ENCODE measurements at places on chromosomes 12 and 14.

- no peak for DNase-seq
These were observed 15.1 kb downstream of the CHD8 start for GRCh38 chr14:21440859-21441258.

GRCh38 chr14:71885301-71885700 is 46.9 kb upstream of the RGS6 start:
- DNase-seq: no peak

- DNase-seq: peak; percentile 30
These were observed 663 bp downstream of the NCKAP5L start for GRCh38 chr12:49827401-49828099.

DNA sequence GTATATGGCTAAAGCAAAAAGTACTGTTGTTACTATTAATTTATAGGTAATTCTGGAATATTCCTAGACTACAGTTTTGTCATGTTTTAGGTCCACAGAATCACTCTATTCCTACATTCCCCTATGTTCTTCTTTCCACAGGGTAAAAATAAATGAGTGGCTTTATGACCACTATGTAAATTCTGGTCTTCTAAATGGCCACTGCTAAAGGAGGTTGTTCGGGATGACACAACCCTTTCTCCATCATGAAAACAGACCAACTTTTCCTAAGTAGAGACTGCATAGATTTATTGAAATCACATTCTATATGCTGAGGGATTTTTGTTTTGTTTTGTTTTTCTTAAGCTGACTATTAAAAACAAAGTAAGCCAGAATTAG is 88.0 kb downstream of the SYT1 start:
- no peak for DNase-seq

DNA sequence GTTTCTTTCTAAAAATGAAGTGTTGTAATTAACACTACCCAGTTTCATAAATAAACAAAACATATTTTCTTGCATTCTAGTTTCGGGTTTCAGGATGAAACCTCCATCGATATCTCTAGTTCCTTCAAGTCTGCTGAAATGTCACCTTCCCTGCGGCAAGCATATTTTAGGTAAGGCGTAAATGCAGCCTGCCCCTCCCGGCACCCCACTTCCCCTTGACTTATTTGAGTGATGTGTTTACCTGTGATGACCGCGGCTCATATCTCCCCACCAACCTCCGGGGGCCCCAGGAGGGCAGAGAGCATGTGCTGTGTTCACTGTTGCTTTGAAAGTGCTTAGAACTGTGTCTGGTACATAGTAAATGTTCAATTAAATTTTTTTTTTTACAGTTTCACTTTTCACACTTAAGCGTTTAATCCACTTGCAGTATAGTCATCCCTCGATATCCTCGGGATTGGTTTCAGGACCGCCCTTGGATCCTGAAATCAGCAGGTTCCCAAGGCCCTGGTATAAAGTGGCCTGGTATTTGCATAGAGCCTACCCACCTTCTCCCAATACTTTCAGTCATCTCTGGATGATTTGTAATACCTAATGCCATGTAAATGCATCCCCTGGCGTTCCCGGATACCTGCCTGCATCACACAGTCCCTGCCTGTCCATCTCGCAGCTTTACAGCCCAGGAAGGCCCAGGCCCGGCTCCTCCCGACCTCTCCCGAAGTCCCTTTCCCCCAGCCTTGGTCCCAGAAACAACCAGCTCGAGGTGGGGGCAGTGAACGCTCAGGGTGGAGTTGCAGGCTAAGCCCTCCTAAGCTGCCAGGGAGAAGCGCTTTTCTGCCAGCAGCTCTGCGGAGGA is 40.2 kb upstream of the FBRSL1 start:
- DNase-seq: no peak

DNA sequence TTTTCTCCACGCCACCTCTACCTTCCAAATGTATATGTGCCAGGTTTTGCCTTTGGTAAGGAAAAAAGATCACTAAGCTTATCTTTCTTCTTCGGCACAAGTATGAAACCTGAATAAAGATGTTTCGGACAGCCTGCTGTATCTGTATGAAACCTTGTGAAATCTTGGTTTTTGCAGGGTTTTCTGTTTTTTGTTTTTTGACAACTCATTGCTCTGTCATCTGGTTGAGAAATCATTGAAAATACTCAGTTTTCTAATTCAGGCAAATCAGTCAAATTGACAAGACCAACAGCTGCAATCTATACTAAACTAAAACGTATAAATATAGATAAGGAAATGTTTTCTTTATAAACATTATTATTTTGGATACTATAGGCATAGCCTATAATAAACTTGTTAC is 63.1 kb upstream of the FGD4 start:
- no peak for DNase-seq

DNA sequence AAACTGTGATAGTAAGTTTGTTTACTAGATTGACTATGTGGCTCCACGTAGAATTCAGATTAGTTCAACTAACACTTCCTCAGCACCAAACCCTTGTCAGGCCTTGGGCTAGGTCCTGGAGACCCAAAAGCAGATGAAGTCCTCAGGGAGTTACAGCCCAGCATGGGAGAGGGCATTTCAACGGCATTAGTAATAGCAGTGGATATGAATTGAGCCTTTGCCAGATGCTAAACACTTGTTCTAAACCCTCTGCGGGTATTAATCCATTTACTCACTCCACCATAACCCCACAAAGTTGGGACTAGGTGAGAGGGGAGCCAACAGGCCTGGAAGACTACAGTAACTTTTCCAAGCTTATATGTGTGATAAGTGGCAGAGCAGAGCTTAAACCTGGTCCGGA is 714.6 kb downstream of the DIO2 start:
- no peak for DNase-seq

DNA sequence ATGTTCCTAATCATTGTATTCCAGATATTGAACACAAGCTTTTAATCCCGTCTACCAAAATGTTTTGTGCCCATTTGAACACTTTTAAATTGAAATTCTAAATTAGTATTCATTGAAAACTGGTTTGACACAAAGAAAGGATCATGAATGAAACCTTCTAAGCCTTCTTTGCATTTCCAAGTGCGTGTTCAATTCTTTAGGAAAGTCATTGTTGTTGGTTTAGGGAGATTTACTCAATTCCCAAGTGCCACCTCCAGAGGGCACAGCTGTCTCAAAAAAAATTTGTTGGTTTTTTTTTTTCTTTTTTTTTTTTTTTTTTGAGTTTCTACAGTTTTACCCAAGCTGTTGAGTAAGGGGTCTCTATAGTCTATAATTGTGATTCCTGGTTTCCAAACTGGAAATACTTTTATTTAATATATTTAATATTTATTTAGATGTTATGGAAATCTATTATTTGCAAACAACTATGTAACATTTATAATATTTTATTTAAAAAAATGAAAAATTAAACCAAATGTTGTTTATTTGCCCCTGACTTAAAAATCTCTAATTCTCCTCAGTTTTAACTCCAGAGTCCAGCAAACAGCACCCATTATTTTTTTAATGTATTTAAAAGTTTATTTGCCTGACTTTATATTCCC is 79.9 kb downstream of the NEDD1 start:
- DNase-seq: no peak

DNA sequence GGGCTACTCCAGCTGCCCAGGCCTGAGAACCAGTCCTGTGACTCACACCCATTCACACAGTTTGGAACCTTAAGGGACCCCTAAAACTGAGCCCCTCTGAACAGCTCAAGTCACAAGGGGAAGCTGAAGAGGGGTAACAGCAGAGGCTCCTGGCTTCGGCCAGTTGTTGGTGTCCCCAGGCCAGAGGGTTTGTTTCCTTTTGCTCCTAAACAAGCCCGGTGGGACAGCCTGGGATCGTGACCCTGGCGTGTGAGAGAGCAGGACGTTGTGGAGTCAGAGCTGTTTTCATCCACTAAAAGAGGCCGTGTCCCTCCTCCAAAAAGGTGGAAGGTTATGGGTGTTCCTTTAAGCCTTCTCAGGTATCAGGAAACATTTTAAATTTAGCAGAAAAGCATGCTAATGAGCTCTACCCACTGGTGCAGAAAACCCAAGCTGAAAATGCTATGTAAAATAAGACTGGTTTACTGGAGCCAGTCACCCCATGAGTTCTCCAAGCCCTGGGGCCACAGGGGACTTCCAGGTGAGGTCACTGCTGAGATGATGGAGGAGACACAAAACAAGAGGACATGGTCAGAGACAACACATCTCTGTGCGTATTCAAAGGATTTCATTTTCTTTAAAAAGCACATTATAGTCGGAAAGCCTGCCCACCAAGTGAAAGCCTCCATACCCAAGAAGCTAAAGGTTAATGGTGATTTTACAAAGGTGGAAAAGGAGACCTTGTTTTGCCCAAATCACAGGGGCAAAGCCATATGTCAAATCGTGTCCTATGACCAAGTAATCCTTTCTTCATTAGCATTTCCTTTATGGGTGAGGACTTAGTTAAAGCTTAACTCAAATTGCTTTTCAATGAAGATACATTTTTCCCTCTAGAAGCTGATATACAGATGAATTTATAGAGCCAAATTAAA is 14.1 kb downstream of the PRKAB1 start:
- no peak for DNase-seq

- no peak for DNase-seq
These were observed 4.9 kb upstream of the HOXC12 start for GRCh38 chr12:53949631-53950436.

- DNase-seq: no peak
These were observed 89.6 kb upstream of the PTPRR start for GRCh38 chr12:71010143-71010479.

- DNase-seq: no peak
These were observed 591 bp upstream of the IRF9 start for GRCh38 chr14:24160499-24160849.

DNA sequence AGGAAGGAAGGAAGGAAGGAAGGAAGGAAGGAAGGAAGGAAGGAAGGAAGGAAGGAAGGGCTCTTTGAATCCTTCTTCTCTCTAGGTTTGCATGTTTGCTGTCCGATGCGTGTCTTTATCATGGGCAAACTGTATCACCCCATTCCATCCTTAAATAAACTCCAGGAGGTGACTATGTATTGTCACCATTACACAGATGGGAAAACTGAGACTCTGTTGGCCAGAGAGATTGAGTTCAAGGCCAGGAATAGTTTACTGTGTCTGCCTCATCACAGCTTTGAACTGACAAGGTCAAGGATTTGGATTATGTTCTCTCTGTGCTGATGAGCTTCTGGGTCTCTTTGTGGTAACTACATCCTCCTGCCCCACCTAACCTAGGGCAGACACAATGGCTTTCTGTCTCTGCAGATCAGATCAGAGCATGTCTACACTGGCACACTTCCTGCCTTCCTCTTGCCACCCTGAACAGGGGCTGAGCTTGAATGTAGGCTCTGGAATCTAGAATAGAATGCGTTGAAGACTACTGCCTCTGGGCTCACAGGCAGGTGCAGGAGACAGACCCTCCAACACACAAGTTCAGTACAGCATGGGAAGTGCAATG is 78.9 kb upstream of the MAP1LC3B2 start:
- no peak for DNase-seq

GRCh38 chr14:76956316-76957090 is 72.0 kb downstream of the IRF2BPL start:
- peak; percentile 87 for DNase-seq

DNA sequence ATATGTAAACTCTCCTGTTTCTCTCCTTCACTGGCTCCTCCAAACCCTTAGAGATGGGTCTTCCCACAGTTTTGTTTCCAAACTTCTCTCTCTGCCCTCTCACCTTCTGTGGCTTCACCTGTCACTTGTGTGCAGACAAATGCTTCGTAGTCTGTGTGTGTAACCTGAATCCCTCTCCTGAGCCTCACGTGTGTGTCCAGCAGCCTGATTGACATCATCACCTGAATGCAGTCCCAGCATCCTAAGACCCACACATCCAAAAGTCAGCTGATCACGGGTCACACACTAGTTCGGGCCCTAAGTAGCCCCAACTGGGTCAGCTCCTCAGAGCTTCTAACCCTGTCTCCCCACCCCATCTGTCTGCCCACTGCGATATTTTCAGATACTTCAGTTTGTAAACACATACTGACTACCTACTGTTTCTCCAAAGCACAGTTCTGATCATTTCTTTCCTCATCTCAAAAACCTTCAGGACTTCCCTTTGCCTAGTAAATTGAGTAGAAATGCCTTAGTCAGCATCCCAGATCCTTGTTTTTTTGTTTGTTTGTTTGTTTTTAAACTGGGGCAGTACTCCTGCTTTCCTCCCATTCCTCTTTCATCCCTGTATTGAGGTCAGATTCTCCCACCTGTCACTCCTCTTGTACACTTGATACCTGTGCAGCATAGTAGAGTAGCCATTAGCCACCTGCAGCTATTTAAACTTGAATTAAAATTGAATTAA is 23.7 kb downstream of the FNTB start:
- no peak for DNase-seq

DNA sequence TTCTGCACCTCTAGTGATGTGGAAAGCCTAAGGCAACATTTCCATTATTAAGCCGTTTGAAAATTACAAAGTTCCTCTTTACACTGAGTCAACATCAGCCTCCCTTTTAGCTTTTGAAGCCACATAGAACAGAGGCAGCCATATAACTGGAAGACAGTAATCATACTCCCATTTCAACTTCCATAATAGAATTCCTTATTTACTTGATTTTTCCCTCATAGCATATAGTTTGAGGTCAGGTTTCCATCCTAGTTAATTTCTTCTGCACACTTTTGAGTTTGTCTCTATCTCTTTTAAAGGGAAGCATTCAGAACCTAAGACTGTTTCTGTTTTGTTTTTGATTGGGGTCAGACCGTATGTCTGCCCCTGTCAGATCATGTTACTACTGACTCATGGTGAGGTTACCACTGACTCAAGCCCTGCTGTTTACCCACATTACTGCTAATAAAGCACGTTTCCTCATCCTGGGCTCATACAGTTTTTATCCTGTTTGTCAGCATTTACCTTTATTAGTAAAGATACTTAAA is 161.0 kb downstream of the SLC38A4 start:
- DNase-seq: no peak

GRCh38 chr14:96588410-96589257 is 86.5 kb downstream of the PAPOLA start:
- DNase-seq: no peak

DNA sequence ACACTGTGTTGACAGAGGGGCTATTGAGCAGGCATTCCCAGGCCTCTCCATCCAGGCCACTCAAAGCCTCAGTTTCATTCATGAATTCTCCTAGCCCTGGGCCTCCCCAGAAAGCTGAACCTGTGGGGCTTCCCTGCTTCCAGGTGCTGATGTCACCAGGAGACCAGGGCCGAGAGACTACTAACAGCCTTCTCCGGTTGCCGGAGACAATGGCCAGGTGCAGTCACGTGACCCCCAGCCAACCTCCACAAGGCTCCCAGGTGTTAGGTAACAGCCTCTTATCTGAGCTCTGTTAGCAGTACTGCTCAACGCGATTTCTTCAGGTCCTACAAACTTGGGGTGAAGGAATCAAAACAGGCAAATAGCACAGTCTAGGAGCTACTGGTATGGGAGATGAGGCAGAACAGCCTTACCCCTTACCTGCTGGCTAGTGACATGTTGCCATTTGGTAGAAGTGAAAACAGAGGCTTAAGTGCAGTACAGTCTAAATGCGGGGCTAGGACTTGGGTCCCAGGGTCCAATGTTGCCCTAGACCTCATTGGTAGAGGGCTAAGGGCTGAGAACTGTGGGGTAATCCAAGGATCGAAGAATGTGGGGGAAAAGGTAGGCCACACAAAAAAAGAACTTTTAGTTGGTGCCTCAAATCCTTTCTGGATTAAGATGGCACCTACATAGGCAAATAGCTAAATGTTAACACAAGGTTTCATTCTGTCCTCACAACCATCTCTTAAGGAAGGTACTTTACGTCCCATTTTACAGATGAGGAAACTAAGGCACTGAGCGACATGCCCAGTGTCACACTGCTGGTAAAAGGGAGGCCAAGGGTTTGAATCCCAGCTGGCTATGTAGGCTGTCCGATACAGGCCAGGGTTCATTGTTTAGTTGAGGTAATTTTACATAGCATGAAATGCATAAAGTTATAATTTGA is 3.8 kb downstream of the CCDC88C start:
- no peak for DNase-seq
